ENCODE measurements at places on chromosomes 4 and X.

DNA sequence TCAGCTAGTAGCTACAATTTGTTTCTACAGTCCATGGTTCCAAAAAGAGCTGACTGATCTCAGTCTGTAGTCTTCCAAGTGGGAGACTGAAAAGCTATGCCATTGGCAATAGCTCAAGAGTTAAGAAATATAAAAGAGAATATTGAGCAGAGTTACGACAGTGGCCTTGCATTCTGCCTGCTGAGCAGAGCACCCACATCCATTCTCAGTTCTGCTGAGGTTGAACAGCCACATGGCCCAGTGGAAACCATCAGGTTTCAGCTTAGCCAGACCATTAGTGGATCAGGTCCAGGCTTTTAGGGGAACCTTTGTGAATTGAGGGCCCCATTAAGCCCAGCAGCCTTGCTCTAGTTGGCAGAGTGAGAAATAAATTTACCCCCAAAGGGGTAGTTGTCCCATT lies 28.1 kb downstream of the ZNF81 start:
- no peak overlapping the region for H3K4me3 ChIP-seq
- H3K36me3 ChIP-seq, result no peaks in the 10 kb centered on the region
- H3K27me3 ChIP-seq, result no peaks in the 10 kb centered on the region
- H3K4me1 ChIP-seq, result no peaks in the 10 kb centered on the region
- no peak overlapping the region for H3K27ac ChIP-seq

DNA sequence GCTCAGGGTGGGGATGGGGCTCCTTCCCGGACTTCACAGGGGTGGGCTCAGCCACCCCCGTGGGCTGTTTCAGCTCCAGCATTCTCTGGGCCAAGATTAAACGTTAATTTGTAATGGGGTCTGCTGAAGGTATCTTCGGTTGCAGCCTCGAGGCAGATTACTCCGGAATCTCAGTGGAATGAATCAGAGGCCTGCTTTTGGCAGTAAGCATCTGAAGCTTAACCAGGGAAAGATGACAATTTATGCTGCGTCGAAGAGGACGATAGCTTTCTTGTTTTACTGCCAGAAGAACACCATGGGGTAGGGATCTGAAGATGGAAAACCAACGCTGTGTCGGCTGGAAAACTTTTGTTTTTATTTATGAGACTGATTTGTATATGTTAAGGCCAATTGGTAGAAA lies 129.2 kb upstream of the MSX1 start:
- no peak overlapping the region for H3K4me3 ChIP-seq
- no peak overlapping the region for H3K27ac ChIP-seq
- H3K36me3 ChIP-seq, result no peaks in the 10 kb centered on the region
- DNase-seq, result no peak
- H3K27me3 ChIP-seq, result no peaks in the 10 kb centered on the region

DNA sequence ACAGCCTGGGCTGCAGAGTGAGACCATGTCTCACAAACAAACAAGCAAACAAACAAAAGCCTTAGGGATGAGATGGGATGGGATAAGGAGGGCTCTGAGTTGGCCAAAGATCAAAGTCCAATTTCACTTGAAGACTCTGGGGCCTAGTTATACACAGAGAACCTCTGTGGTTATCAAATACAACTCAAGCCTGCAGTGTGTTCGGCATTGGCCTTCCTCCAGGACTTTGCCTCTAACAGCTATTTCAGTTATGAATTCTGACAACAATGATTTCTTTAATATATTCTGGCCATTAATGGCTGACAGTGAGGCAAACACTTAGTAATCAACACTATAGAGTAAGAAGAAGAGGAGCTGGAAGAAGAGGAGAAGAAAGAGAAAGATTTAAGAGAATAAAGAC lies 171.1 kb downstream of the PDGFRA start:
- H3K27ac ChIP-seq, result no peak overlapping the region
- H3K36me3 ChIP-seq, result no peaks in the 10 kb centered on the region
- no peaks in the 10 kb centered on the region for H3K4me1 ChIP-seq
- DNase-seq, result no peak
- no peaks in the 10 kb centered on the region for H3K27me3 ChIP-seq

GRCh38 chr4:80053140-80053910 lies 19.7 kb downstream of the ANTXR2 start:
- H3K4me1 ChIP-seq, result no peaks in the 10 kb centered on the region
- H3K36me3 ChIP-seq, result no peaks in the 10 kb centered on the region
- no peak for DNase-seq
- no peak overlapping the region for H3K27ac ChIP-seq

DNA sequence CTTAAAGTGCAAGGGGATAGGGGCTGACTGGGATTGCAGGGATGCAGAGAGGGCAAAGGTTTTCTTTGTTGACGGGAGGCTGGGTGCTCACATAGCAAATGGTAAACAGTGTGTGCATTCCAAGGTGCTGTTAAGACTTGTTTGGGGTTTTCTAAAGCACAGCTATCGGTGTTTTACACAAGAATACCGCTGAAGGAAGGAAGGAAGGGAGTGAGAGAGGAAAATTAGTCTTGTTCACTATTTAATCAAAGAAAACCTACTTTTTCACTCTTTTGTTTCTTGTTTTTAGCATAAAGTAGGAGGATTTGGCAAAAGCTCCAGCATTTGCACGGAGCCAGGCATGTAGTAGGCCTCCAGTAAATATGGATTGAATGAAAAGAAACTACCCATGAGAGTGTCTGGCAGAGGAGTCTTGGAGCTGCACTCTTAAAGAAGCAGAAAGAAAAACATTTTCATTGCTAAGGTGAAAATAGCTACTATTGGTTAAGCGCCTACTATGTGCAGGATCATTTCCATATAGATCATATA lies 99.7 kb downstream of the FIP1L1 start:
- no peak overlapping the region for H3K4me3 ChIP-seq
- H3K36me3 ChIP-seq, result no peaks in the 10 kb centered on the region
- H3K27ac ChIP-seq, result no peak overlapping the region

DNA sequence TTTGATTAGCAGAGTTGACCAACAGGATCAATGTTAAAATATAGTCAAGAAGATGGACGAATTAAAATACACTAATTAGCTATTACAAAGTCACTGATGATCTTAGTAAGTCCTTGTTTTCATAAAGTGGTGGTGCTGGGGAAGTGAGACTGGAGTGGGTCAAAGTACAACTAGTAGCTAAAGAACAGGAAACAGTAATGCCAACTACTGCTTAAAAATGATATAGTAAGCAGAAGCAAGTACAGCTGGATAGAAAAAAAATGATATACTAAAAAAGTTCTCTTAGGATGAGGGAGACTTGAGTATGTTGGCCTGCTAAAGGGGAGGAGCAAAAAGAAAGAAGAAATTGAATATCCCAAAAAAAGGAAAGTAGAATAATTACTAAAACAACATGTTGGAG lies 580.8 kb upstream of the FTHL17 start:
- no peaks in the 10 kb centered on the region for H3K27me3 ChIP-seq
- no peak overlapping the region for H3K4me3 ChIP-seq
- no peak overlapping the region for H3K27ac ChIP-seq
- no peaks in the 10 kb centered on the region for H3K36me3 ChIP-seq
- no peaks in the 10 kb centered on the region for H3K4me1 ChIP-seq
- DNase-seq, result no peak

DNA sequence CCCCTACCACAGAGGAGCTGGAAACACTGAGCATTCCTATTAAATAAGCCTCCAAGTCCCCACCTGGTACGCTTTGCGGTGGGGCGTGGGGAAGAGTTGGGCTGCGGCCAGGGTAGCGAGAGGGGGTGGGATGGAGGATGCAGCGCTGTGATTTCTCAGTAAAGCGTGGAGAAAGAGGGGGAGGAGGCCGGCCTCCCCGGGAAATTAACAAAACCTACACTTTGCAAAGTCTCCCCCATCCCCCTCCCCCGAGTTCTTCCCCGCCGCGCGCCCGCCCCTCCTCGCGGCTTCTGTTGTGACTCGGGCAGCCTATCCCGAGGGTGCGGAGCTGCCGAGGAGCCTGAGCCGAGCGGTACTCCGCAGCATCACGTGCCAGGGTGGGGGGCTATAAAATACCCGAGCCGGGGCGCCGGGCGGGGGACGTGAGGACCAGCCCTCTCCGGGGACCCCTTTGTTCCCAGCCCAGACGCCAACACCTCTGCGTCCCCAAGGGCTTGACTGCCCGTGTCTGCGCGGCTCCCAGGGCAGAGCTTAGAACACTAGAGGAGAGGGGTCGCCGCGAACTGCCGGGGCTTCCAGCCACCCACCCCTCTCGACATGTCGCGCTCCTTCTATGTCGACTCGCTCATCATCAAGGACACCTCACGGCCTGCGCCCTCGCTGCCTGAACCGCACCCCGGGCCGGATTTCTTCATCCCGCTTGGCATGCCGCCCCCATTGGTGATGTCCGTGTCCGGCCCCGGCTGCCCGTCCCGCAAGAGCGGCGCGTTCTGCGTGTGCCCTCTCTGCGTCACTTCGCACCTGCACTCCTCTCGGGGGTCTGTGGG lies at the start of gene GSX2:
GSX2 (plus strand) TSS at position 416 of the 827 bp plus-strand sequence; CDS start at position 598, 182 bp downstream.
- H3K4me1 ChIP-seq, result peaks cover 22% of the 10 kb centered on the region
- no peak within 1 kb of the TSS for H3K27ac ChIP-seq
- H3K27me3 ChIP-seq, result no peaks in the 10 kb centered on the region
- H3K4me3 ChIP-seq, result peak within 1 kb of the TSS; percentile 44
- H3K36me3 ChIP-seq, result no peaks in the 10 kb centered on the region

DNA sequence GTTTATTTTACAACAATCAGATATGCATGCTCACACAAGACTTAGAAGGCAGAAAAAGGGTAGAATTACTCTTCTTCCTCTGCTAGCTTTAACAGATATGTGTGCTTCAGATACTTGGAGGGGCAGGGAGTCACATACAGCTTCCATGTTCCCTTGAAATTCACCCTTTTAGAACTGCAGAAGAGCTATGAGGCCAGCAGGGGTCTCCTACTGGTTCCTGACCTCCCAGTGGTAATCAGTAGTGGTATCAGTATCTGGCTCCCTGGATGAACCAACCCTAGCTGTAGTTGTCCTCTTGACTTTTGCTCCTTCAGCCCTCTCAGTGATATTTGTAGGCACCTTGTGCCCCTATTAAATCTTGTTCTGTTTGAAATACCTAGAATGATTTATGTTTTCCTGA lies 81.5 kb downstream of the RCHY1 start:
- no peaks in the 10 kb centered on the region for H3K4me1 ChIP-seq
- DNase-seq, result no peak
- H3K36me3 ChIP-seq, result no peaks in the 10 kb centered on the region
- H3K27ac ChIP-seq, result no peak overlapping the region
- no peak overlapping the region for H3K4me3 ChIP-seq

DNA sequence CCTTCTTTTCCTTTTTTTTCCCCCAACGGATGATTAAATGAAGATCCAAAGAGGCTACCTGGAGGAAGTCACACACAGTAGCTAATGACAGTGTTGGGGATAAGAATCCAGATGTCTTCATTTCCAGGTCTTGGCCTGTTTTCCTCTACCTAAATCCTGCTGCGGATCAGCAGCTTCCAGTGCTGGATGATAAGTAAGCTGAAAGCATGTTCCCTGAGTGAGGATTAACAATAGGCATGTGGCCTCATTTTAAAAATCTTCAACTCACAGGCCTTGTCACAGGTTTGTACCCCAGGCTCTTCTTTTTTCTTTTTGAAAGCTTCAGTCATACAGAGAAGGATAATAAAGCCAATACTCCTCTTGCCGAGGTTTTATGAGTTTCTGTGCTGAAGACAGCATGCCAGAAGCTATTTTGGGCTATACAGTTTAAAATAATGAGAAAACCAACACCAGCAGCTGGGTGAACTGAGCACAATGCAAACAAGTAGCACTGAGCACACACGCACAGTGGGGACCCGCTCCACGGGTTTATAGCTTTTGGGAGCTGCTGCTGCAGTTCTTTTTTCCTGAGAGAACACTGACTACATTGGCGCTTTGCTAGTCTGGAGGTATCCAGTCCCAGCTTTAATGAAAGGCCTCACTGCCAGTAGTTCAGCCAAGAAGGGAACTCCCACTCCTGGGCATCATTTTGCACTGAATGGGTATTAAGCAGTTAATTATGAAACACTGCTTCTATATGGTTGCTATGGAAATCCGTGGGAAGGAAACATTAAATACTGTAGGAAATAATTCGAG lies 184.2 kb upstream of the CTSO start:
- H3K4me1 ChIP-seq, result no peaks in the 10 kb centered on the region
- no peaks in the 10 kb centered on the region for H3K36me3 ChIP-seq
- no peak overlapping the region for H3K27ac ChIP-seq
- no peaks in the 10 kb centered on the region for H3K27me3 ChIP-seq
- DNase-seq, result no peak
- no peak overlapping the region for H3K4me3 ChIP-seq

GRCh38 chr4:76028350-76028765 lies 5.1 kb upstream of the CXCL10 start:
- no peaks in the 10 kb centered on the region for H3K4me1 ChIP-seq
- no peak for DNase-seq
- no peak overlapping the region for H3K4me3 ChIP-seq
- no peaks in the 10 kb centered on the region for H3K27me3 ChIP-seq

DNA sequence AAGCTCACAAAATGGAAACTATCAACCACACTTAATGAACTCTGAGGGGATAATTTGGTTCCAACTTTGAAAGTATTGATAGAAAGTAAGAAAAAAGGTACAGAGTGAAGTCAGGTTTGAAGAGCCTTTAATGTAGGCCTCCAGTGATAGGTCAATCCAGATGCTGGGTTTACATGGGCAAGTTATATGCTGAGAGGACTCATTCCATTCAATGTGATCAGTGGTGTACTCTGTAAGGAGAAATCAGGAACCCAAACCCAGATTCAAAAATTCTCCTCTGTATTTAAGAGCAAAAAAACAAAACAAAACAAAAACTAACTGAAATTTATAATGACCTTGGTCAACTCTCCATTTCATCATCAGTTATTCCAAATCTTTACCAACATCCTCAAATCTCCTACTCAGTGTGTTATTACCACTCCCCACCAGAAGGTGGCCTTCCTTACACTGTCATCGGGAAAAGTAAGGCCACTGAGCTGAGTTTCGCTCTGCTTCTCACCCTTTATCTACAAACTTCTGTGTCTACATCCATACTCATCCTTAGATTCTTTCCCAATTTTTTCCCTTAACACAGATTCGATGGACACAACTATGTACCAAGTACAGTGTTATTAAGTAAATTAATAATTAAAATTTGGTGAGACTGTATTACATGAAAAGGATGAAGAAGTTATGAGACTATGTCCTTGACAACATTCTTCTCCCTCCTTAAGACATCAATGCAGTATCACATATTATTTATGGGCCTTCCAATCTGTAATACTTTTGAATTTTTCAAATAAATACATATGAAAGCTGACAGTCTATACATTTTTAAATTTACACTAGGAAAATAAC lies 88.3 kb downstream of the ZAR1 start:
- peak; percentile 87 for DNase-seq
- H3K27me3 ChIP-seq, result no peaks in the 10 kb centered on the region
- H3K4me1 ChIP-seq, result no peaks in the 10 kb centered on the region

DNA sequence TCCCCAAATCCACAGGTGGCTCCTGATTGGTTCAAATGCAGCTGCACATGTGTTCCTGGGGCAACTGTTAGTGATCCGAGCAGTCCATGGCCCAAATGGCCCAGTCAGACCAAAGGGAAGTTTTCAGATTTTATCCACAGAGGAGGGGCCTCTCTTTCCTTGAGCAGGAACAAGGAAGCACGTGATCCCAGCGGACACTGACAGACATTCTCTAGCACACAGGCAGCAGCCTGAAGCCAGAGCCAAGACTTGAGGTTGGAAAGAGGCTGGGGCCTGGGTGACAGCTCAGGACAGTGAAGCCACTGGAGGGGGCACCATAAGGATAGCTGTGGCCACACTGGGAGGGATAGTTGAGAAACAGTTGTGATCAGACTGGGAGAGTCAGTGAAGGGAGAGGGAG lies 3.5 kb upstream of the ZFP92 start:
- no peak for DNase-seq
- H3K27ac ChIP-seq, result no peak overlapping the region
- H3K36me3 ChIP-seq, result no peaks in the 10 kb centered on the region
- no peak overlapping the region for H3K4me3 ChIP-seq

All from testis (tissue), 5 donors.